ENCODE measurements at places on chromosomes 12 and 14. TPM values are rescaled to one million over a fixed set of nuclear protein-coding genes. Genes with fewer than 3 reads are reported as not detected.

DNA sequence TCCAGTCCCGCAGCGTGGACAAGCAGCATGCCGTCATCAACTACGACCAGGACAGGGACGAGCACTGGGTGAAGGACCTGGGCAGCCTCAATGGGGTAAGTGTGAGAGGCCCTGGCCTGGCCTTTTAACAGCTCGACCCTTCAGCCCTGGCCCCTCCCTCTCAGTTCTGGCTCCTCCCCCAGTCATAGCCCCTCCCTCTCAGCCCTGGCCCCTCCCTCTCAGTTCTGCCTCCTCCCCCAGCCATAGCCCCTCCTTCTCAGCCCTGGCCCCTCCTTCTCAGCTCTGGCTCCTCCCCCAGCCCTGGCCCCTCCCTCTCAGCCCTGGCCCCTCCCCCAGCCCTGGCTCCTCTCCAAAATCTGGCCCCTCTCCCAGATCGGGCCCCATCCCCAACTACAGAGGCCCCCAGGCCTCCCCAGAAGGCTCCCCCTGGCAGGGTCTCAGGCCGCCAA lies 11.2 kb downstream of the CEP170B start:
- peak; percentile 25 for DNase-seq

DNA sequence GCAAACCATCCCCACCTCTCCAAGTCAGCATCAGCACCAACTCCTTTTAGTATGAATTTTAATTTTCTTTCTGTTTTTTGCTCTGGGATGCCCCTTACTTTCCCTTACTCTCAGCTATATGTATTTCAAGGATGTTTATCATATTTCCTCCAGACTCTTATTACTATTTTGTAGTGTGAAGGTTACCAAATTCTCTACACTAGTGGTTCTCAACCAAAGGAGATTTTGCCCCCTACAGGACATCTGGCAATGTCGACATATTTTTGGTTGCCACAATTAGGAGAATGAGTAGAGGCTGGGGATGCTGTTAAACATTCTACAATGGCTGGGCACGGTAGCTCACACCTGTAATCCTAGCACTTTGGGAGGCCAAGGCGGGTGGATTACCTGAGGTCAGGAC lies 29.1 kb upstream of the SOS2 start:
- DNase-seq = peak; percentile 68

The ZBTB42 gene
- total RNA-seq = 14.4 TPM

- DNase-seq = no peak
Observed at GRCh38 chr12:3284405-3284804, 206.6 kb upstream of the PRMT8 start.

- no peak for DNase-seq
Observed at GRCh38 chr12:116784238-116784612, 46.1 kb downstream of the RNFT2 start.

The PTHLH gene
- not detected for total RNA-seq

The PLEKHA5 gene
- total RNA-seq = 53.7 TPM

DNA sequence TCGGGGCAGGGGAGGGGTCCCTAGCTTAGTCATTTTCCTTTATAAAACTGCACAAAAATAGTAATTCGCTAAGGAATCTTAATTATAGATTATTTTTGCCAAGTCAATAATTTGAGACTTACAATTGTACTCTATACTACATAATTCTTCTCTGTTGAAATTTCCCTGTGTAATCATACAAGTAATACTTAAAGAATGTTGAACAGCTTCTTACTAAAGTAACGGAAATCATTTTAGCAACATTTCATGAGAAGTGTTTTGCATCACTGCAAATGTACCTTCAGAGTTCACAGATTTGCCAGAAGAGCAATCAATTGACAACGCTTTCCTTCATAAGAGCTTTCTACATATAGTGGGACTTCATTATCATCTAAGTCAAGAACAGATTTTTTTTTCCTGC lies 7.9 kb upstream of the GNG2 start:
- no peak for DNase-seq

- peak; percentile 53 for DNase-seq
Observed at GRCh38 chr14:34710744-34711143, 3.6 kb downstream of the CFL2 start.

The NUAK1 gene
- 7.2 TPM for total RNA-seq

The TAS2R19 gene
- total RNA-seq = 1.8 TPM

DNA sequence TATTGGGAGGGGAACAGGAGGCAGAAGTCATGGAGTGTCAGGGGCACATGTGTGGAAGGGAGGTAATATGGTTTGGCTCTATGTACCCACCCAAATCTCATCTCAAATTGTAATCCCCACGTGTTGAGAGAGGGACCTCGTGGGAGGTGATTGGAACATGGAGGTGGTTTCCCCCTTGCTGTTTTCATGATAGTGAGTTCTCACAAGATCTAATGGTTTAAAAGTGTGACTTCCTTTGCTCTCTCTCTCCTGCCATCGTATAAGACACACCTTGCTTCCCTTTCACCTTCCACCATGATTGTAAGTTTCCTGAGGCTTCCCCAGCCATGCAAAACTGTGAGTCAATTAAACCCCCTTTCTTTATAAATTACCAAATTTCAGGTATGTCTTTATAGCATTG lies 41.6 kb upstream of the CDK17 start:
- no peak for DNase-seq

- DNase-seq = peak; percentile 97
Observed at GRCh38 chr12:123126294-123127181, 24.4 kb downstream of the PITPNM2 start.

DNA sequence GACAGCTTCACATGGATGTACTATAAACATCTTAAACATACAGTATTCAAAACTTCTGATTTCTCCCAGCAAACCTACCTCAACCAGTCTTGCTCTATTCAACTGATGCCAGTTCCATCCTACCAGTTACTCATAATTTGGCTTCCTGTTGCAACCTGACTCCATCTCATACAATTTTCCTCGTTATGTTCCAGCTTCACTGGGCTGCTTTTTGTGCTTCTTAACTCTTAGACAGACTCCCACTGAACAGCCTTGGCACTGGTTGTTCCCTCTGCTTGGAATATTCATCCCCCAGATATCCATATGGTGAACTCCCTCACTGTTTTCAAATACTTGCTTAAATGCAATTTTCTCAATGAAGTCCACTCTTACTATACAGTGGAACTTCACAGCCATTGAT lies 249.2 kb downstream of the AEBP2 start:
- no peak for DNase-seq

DNA sequence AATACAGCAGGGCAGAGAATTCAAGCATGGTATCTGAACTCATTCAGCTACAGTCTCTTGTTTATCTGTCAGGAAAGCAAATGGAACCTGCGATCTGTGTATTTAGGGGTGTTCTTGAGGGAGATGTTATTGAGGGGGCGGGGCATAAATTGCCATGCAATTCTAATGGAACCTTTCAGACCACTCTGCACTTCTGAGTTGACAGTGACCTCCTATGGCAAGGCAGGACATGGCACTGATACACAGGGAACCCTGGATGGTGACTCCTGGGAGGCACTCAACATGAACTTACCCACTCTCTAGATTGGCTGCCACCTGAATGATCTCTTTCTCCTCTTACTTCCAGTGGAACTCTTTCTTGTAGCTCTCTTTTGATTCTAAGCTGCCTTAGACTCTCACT lies 787.3 kb downstream of the VRK1 start:
- DNase-seq = no peak

- no peak for DNase-seq
Observed at GRCh38 chr12:79648881-79649280, 41.9 kb downstream of the PAWR start.

The LPAR5 gene
- total RNA-seq = 0.71 TPM

DNA sequence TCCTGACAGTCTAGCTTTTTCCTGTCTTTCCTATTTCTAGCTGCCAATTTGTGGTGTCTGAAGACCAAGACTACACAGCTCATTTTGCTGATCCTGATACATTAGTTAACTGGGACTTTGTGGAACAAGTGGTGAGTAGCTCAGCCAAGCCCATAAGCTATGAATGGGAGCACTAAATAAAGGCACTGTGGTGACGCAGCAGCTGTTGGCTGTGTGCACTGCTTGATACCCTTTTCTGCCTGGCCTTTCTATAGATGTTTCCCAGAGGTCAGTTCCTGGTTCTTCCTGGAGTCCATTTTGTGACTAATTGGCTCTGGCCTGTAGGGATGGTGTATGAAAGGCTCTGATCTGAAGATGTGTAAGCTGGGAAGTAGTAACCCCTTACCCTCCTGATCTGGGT lies 20.5 kb downstream of the RNF10 start:
- no peak for DNase-seq

GRCh38 chr12:52023182-52023975 lies 16.6 kb downstream of the TAMALIN start:
- DNase-seq = peak; percentile 78

- DNase-seq = no peak
Observed at GRCh38 chr14:105333020-105333490, 18.5 kb downstream of the PACS2 start.

DNA sequence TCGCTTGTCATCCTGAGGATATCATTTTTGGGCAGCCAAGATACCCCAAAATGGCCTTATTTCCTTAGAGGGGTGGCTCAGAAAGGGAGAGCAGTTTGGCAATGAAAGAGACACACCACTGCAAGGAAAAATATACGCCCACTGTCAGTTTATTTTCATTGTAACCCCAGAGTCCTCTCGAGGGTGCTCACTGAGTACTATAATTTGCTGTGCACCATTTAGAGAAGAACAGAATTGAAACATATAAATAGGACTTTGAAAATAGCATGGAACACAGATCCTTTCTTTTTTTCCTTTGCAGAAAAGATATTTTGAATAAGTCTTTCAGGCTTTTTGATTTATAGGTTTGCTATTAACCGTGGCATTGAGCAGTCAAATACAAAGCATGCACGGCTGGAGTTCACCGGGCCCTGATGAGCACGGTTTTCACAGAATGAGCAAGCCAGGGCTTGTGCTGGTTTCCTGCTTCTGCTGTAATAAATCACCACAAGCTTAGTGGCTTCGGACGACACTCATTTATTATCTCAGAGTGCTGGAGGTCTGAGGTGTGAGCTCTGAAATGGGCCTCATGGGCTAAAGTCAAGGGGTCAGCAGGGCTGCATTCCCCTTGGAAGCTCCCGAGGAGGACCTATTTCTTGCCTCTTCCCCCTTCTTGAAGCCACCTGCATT lies 152.3 kb downstream of the ZNF664 start:
- no peak for DNase-seq

GRCh38 chr14:58059126-58059525 lies 92.9 kb downstream of the ARMH4 start:
- no peak for DNase-seq

The VEZT gene
- total RNA-seq = 50.6 TPM

GRCh38 chr12:71888521-71888920 lies 49.0 kb downstream of the TBC1D15 start:
- DNase-seq = peak; percentile 18

DNA sequence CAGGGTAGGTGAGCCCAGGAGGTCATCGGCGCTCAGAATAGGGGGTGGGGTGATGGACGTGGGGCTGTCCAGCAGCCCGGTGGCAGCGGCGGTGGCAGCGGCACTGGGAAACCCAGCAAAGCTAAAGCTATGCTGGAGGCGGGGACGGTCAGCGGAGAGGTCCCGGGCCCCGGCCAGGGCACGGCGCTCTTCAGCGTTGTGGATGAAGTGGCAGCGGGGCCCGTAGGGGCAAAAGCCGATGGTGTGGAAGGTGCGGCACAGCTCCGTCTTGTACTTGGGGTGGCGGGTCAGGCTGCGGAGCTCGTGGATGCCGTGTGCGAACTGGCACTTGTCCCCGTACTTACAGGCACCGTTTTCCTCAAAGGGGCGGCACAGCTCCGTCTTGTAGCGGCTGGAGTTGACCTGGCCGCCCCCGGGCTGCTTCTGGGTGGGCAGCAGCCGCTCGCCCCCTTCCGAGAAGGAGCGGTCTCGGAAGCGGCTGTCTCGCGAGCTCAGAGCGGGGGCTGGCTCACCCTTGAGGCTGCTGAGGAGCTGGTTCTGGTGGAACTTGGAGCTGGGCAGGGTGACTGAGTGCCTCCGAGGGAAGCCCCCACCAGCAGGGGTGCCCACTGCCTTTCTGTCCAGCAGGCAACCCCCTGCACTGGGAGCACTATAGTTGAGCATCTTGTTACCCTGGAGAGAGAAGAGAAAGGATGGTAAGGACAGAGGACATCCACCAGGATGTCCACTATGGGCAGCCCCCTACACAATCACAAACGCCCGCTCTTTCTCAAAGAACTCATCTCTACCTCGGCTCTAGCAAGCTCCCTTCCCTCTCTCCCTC lies 2.8 kb downstream of the ZFP36L1 start:
- no peak for DNase-seq

DNA sequence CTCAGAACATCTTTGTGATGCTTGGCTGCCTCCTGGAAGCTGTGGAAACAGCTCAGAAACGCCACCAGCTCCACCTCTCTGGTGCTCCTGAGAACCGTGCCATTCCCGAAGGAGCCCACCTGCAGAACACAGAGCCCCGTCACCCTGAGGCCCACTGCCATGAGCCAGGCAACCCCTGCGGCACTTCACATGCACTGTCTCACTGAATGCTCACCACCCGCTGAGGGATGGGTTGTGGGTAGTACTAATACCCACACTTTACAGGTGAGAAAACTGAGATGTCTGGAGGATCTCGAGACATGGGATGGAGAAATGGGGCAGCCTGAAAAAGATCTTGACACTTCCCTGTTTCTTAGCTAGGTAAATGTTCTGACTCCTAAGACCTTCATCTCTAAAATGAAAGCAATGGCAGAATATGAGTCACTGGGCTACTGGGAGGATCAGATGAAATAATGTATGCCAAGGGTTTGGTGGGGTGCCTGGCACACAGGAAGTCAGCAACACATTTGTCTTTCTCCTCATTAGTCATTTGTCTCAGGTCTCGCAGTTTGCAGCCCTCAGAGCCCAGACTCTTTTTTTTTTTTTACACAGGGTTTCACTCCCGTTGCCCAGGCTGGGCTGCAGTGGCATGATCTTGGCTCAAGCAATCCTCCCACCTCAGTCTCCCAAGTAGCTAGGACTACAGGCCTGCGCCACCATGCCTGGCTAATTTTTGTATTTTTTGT lies 5.3 kb downstream of the OASL start:
- peak; percentile 42 for DNase-seq

The PLCZ1 gene
- not detected for total RNA-seq

GRCh38 chr12:113700943-113701342 lies 229.3 kb upstream of the LHX5 start:
- no peak for DNase-seq

GRCh38 chr12:127459687-127460086 lies 807.3 kb upstream of the TMEM132C start:
- DNase-seq = no peak

- no peak for DNase-seq
Observed at GRCh38 chr12:93970900-93971688, 177.3 kb upstream of the PLXNC1 start.

DNA sequence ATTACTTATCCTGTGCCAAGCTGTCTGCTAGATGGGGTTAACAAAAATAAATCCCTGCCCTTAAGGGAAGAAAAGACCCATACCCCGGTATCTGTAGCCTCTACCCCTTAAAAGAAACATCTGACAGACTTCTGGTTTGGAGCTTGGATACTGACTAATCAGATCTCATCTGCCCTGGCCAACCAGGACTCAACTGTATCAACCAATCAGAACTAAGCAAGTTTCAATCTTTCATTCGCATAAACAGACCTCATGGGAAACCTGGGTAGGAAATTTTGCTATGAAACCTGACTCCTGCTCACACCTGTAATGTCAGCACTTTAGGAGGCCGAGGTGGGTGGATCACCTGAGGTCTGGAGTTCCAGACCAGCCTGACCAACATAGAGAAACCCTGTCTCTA lies 26.4 kb upstream of the PRMT8 start:
- DNase-seq = no peak

- no peak for DNase-seq
Observed at GRCh38 chr12:93922583-93923006, 225.8 kb upstream of the PLXNC1 start.

The LRP1-AS gene
- not detected for total RNA-seq
